ENCODE measurements at places on chromosomes 1 and 21.

DNA sequence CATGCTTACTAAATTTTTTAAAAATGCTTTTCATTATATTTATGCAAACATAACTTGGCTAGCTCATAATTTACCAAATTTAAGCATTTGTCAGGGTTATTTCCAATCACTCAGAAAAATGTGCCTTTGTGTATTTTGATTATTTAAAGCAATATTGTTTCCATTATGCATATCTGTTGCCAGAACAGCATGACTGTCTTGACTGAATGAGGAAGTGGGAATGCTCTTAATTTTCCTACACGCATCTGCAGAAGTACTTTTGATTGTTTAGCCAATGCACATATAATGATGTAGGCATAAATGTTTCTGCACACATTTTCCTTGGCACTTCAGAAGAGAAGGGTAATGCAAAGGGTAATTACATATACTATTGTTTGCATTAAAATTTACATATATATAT, 92.5 kb upstream of the ADGRL2 start:
- DNase-seq = no peak

GRCh38 chr21:35697321-35697808, 363.0 kb downstream of the SETD4 start:
- peak; percentile 35 for DNase-seq

- DNase-seq = no peak
These were observed 932 bp downstream of the RPF1 start for GRCh38 chr1:84479998-84480397.

DNA sequence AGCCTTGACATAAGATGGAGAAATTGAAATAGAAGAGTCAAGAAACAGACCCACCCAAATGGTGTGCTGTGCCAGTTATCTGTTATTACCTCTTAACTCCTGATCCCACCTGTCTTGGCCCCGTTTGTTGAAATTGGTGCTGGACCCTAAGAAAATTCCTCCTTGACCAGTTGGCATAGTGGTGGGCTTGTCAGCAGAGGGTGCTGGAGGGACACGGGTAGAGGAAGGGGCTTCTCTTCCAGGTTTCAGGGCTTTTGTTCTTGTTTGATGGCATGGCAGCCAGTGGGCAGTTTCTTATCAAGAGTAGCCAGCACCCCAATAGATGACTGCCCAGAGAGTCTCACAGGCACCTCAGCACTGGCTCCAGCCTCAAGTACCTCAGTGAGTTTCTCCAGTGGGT, 51.6 kb downstream of the PCBP3 start:
- DNase-seq = no peak

DNA sequence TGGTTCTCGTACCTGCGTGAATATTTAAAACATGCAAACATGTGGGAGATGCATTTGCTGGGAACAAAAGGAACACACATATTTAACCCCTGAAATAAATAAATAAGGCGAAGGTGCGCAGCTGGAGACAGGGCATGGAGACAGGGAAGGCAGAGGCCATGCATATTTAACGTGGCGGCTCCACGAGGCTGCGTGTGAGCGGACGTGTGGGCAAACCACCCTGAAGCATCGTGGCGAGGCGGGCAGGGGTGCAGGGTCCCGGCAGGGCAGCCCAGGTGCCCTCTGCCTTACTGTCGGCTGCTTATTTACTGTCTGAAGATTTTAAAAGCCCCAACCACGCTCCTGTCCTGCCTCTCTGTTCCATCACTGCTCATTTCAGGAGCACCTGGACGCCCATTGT, 104.0 kb upstream of the ACTRT2 start:
- DNase-seq = no peak
